ENCODE measurements at places on chromosomes 3 and 15.

- DNase-seq: no peak
Observed at GRCh38 chr15:69861331-69862171, 236.2 kb downstream of the TLE3 start.

GRCh38 chr3:143234526-143234925, 115.0 kb downstream of the CHST2 start:
- DNase-seq: no peak

DNA sequence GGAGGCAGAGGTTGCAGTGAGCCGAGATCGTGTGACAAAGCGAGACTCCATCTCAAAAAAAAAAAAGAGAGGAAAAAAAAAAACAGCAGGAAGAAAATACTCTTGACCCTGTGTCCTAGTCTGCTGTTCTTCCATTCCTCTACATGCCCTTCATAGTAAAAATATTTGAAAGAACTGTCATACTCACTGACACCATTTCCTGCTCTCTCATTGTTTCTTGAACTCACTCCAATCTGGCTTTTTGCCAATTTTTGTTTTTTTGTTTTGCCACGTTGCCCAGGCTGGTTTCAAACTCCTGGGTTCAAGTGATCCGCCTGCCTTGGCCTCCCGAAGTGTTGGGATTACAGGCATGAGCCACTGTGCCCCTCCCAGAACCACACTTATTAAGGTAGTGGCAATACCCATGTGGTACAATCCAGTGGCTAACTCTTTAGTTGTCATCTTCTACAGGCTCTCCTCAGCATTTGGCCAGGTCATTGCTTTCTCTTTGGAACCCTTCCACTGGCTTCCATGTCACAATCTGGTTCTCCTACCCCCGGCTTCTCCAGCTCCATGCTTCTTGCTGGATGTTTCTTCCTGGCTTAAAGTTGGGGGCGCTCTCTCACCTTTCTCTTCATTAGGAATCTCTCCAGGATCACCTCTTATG, 238.2 kb upstream of the C2CD4B start:
- DNase-seq: peak; percentile 29

DNA sequence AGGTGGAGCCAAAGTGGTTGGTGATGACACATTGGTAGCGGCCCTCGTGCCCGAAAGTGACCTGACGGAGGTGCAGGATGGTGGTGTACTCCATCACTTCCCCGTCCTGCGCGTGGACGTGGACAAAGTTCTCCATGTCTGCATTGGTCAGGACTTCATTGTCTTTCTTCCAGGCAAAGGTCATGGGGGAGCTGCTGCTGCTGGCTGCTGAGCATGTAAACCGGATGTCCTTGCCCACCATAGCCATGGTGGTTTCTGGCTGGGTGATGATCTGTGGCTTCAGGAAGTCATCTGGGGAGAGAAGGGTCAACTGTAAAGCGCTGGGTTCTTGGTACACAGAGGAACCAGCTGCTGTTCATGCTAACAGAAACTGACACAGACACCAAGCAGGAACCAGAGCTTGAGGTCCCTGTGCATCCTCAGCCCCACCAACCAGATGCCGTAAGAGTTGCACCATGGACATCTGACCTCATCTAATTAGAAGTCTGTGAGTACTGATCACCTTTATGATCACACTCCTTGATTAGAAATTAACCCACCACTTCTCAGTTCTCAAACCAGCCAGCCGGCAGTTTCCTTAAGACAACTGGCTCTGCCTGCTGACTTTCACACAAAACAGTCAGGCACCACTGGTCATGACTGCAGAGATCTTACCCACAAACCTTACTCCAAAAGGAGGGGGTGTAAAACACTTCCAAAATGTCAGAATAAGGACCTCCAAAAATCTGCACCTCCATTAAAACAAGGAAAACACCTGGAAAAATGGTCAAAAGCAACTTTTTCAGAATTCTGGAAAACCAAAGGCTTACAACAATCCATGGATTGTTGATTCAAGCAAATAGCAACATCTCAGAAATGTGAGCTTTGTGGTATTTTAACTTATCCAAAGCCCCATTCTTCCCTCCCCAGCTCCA, 114.6 kb downstream of the LRIG1 start:
- no peak for DNase-seq

GRCh38 chr15:84947947-84948830, 33.5 kb upstream of the PDE8A start:
- DNase-seq: no peak

- DNase-seq: no peak
Observed at GRCh38 chr3:188403404-188403803, 249.4 kb downstream of the LPP start.

DNA sequence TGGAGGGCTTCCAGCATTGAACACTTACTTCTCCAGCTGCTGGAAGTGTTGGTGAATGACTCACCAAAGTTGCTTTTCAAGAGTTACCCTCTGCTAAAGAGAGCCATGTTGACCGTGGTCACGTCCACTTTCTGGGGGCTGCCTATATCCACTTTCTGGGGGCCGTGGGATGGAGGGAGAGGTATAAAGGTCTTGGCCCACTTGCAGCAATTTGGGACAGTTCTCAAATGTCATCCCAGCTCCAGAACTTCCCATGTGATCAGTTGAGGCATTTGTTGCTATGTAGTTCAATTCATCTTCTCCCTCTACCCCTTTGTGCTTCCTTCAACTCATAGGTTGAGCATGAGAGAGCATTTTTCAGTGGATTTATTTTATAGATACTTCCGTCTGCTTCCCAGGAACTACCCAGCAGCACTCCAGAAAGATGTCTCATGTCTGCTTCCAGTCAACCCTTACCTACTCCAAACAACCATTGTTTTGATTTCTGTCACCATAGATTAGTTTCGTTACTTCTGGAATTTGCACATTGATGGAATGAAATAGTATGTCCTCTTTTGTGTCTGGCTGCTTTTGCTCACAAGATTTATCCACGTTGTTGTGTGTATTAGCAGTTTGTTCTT, 130.6 kb downstream of the TCF12 start:
- no peak for DNase-seq

- no peak for DNase-seq
Observed at GRCh38 chr15:97461226-97461625, 499.3 kb upstream of the ARRDC4 start.

DNA sequence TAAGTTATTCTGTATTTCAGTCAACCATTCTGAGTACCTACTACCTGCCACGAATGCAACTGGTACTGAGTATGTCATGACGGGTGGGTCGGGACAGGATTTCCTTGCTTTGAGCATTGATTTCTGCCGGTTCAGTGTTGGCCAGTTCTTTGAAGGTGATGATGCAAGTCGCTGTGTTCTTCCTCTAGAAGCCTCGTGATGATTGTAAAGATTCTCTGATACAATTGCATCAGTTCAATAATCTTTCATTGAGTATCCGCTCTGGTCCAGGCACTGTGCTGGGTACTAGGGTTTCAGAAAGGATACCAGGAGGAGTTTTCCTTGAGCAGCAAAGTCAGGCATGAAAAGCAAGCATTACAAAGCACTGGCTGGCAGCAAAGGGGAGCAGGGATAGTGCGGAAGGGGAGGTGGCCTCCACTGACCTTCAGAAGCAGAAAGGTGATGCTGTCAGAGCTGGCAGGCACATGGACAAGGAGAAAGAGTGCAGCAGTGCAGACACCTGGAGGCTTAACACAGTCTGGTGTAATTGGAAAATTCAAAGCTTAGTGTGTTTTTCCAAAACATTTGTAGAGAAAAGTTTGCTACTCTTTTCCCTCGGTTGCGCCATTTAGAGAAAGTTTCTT, 100.1 kb downstream of the RPL39L start:
- no peak for DNase-seq

DNA sequence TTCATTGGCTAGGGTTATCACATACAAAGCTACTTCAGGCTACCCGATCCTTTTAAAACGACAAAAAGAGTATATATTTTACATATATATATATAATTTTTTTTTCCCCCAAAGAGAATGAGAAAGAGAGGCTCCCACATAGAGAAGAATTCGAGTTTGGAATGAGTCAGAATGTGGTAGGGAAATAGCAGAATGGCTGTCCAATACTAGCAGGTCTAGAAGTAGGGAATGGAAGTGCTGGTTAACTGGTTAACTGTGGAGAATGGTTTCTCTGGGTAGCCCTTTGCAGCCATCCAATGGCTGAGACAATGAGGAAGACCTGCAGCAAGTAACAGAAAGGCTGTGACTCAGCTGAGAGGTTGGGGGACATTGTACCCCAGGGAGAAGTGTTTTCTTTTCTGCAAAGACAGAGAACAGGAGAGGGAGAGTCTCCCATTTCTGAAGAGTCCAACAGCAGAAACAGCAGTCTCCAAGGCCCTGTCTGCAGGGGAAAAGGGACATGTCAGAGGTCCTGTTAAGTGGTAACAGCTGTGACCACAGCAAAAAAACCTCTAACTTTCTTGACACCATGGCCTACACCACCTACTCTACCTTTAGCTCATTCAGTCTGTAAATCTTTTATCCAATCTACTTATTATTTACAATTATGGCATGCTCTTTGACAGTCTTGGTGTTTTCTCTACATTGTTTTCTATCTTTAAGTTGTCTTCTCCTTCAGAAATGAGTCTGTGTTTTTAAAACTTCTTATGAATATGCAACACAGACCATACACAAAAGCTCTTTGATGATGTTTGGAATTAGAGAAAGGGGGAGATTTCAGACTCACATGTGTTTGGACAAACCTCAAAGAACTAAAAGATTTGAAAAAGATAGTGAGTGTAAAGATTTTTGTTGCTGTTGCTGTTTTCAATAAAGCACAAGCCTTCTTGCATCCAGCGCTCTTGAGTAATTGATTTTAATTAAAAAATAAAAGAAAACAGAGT, 116.1 kb upstream of the SLC7A14 start:
- DNase-seq: no peak

- DNase-seq: no peak
Observed at GRCh38 chr3:14141602-14142341, 16.9 kb downstream of the TMEM43 start.

- no peak for DNase-seq
Observed at GRCh38 chr15:78170848-78171773, 21.9 kb downstream of the IDH3A start.

DNA sequence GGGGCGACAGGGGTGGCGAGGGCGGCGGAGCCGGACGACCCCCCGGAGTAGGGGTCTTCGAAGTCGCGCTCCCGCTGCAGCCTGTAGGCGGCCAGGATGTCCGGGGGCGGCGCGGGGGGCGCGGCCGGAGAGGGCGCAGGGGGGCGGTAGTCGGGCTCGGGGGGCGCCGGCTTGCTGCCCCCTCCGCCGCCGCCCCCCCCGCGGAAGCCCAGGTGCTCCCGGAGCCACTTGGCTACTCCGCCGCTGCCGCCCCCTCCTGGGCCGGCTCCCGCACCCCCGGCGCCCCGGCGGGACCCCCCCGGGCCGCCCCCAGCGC, 230 bp downstream of the SHF start:
- DNase-seq: no peak

GRCh38 chr15:47292638-47293190, 424.6 kb upstream of the SEMA6D start:
- no peak for DNase-seq

- no peak for DNase-seq
Observed at GRCh38 chr15:44102675-44103254, 92.3 kb downstream of the FRMD5 start.

- DNase-seq: no peak
Observed at GRCh38 chr3:118948146-118948545, 86.5 kb downstream of the IGSF11 start.

DNA sequence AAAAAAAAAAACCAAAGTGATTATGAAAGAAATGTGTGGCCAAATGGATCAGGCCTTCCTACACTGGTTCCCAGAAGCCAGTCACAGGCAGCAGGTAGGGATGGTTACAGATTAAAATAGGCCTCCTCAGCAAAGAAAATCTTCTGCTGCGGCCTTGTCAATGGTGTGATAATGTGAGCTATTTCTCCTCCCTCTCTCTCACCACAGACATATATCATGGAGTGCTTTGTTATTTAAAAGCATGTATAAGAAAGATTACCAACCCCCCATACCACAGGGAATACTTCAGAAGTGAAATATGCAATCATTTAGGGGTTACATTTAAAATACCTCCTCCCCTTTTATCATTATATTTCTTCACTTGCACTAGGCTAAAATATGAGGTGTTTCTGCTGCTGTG, 32.2 kb upstream of the LRTM1 start:
- no peak for DNase-seq
